Central memory CD8-positive, alpha-beta T cell (primary cell): ENCODE measurements at places on chromosomes 1 and 21.

DNA sequence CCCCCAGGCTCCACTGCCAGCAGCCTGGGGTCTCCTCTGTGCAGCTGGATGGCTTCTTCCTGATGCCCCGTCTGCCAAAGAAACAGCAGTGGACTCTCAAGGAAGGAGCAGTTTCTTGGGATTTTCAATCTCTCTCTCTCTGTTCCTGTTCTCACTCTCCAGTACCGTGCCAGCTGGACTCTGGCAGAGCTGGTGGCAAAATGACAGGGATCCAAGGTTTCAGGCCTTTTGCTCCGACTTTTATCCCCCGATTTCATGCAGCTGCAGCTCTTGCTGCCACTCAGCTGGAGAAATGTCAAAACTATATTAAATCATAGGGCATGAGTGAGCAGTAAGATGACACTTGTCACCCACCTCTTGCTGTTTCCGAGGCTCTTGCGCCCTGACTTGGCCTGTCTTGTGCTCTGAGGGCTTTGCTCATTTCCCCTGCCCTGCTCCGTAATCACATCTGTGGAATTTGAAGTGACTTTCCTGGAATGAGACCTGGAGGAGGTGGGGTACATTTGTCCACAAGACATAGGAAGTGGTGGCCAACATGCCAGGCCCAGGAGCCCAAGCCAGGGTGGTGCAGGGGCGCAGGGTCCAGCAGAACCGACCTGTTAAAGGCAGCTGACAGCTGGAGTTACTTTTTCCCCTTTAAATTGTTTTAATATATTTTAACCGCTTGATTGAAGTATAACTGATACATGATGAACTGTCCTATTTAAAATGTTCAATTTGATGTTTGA is 576.2 kb downstream of the PTPRU start:
- DNase-seq: no peak

GRCh38 chr21:42258150-42258884 is 39.4 kb downstream of the ABCG1 start:
- DNase-seq: peak; percentile 81

- no peak for DNase-seq
Measured at GRCh38 chr1:177246710-177247580, 76.2 kb downstream of the BRINP2 start.

DNA sequence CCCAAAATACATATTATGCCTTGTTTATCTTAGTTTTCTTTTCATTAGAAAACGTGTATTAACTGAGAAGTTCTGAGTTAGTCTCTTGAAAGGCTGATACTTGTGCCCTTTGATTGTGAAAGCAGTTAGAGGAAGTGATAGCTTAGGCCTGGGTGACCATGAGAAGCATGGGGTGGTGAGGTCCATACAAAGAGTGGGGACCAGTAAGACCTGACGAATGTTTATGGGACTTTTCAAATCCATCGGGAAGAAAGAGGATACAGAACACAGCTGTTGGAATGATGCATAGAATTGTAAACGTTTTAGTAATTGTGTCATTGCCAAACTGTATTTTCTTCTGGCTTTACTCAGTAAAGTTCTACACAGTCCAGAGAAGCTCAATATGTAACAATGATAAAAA is 259.8 kb downstream of the LMO4 start:
- DNase-seq: no peak

GRCh38 chr1:225617956-225618355 is 35.0 kb downstream of the ENAH start:
- no peak for DNase-seq

- no peak for DNase-seq
Measured at GRCh38 chr1:18807334-18808063, 52.0 kb downstream of the TAS1R2 start.

DNA sequence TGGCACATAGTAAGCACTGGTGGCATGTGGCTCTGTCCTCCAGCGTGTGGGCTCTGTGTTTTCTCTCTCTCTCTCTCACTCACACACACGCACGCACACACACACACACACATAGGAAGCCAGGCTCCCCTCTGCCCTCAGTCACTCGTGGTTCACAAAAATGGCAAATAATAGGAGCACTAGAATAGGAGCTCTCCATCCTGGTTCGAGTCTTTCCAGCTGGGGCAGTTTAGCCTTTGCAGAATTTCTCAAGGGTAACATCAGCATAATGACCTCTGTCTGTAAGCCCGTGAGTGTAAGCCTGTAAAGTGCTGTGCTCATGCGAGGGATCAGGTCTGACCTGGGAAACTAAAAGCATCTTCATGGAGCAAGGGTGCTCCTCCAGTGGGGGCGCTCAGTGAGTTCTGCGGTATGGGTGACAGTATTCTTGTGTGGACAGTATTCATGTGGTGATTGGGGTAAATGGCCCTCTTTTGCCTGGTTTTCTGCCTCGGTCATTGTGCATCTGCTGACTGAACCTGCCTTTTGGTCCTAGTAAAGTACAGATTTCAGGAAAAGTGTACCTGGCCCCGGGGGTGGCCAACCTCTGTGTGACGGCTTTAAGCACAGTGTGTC is 842 bp upstream of the ZC3H12A start:
- no peak for DNase-seq
